ENCODE measurements at places on chromosomes 2 and 18.

DNA sequence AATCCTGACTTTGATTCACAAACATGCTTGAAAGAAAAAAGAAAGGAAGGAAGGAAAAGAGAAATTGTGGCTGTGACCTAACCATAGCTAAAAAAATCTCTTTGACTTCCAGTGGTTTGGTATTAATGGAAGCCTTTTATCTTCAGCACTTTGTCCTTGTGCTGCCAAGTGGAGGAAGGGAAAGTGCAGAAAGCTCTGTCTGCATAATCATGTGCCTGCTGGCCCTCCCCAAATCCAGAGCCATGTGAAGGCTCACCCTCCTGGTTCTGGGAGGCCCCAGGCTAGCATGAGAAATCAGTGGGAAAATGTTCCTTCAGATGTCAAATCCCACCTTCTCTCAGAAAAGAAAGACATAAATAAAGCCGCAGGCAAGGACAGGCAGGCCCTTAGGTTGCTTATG is 48.3 kb upstream of the BMPR2 start:
- no peak for DNase-seq

GRCh38 chr18:65755616-65756015 is 4.8 kb downstream of the CDH7 start:
- DNase-seq: no peak

DNA sequence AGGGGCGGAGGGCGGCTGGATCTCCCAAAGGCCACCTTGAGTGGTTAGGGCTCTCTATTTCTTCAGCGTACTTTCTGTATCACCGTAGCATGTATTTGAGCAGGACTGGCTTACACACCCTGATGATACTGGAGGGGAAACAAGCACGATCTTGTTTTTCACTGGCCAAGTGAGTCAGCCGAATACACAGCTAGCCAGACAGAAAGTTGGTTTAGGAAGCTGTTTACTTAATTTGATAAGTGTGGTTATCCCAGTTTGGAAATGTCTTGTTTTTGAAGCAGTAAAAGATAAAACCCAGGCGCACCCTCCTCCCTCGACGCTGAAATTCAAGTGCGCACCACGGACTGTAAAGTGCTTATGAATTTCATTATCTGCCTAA is 582 bp downstream of the RIOK3 start:
- peak; percentile 56 for DNase-seq

DNA sequence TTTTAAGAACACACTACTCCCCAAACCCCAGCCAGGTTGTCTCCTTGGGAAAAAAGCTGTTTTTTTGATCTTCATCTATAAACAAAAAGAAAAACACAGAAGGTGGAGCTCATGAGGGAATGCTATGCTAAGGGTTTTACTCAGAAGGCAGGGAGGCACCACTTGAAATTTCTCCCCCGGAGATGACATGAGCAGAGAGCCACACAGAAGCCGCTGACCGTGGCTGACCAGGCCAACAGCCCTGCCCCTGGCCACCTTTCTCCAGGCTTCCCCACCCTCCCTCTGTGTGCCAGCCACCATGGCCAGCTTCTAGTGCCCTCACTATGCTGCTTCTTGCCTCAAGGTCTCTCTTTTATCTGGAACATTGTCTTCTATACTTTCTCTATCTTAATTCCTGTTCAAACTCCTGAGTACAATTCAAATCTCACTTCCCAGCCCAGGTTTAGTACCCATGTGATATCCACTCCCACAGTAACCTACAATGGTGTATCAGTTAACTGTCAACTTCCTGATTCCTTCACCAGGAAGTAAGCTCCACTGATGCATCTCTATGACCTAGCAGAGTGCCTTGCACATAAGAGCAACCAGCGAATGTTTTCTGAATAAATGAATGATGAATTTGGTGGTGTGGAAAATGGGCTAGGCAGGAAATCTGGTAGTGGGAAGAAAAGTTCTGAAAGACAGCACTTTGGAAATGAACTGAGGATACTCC is 15.3 kb downstream of the LAPTM4A start:
- DNase-seq: no peak

- DNase-seq: peak; percentile 74
Measured at GRCh38 chr2:60532421-60532820, 21.0 kb downstream of the BCL11A start.

DNA sequence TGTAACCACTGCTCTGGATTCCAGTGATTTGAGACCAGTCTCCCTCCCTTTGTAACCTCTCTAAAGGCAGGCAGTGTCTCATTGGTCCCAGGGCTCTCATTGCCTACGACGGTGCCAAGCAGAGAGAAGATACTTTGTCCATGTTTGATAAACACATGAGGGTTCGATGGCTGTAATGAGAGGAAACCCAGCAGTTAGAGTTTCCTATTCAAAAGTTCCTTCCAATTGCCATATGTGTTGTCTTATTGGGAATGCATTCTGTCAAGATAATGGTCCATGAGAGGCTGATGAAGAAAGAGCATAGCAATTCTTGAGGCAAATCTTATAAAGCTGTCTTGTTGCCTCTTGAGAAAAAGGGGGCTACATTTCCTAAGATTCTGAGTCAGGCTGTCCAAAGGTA is 292.5 kb downstream of the LRRTM1 start:
- DNase-seq: no peak

- no peak for DNase-seq
Measured at GRCh38 chr2:224331698-224332097, 70.2 kb downstream of the FAM124B start.

- peak; percentile 40 for DNase-seq
Measured at GRCh38 chr2:64329848-64330247, 124.1 kb upstream of the LGALSL start.

- peak; percentile 95 for DNase-seq
Measured at GRCh38 chr2:38187541-38188011, 111.6 kb upstream of the CYP1B1 start.

DNA sequence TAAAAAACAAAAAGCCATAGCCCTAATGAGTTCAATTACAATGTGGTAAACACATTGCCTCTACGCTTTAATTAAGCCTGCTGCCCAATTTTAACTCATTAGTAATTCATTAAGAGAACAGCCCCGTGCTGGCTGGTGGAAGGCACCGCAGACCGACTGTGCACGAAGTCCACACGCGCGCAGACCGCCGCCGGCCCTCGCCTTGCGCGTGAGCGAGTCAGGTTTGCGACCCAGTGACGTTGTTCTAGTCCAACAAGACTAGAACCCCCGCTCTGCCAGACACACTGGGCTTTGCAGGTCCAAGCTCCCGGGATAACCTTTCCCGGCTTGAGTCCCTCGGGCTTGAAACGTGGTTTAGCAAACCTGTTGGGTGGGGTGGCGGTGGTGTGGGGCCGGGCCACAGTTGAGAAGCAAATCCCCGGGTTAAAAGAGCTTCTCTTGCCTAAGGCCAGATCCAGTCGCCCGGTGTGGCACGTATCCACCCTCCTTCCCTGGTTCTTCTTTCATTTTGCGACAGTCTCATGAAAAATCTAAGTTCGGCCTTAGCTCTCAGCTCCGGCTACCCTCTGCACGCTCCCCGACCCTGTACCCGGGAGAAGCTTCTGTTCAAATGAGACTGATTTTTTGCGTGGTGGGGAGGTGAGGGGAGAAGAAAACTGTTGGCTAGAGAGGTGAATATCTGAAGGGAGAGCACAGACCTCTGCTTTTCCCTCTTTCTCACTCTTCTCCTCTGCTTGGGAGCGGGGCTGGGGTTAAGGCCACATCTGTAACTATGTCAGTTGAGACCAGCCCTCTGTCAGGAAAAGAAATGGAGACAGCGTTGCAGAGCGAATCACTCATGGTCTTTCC is 11.1 kb upstream of the SKOR2 start:
- no peak for DNase-seq

- DNase-seq: no peak
Measured at GRCh38 chr2:105747991-105748390, 3.3 kb downstream of the NCK2 start.

- DNase-seq: peak; percentile 65
Measured at GRCh38 chr2:168119515-168120141, 127.8 kb downstream of the STK39 start.

- DNase-seq: no peak
Measured at GRCh38 chr2:15691586-15692310, 100.1 kb downstream of the DDX1 start.

DNA sequence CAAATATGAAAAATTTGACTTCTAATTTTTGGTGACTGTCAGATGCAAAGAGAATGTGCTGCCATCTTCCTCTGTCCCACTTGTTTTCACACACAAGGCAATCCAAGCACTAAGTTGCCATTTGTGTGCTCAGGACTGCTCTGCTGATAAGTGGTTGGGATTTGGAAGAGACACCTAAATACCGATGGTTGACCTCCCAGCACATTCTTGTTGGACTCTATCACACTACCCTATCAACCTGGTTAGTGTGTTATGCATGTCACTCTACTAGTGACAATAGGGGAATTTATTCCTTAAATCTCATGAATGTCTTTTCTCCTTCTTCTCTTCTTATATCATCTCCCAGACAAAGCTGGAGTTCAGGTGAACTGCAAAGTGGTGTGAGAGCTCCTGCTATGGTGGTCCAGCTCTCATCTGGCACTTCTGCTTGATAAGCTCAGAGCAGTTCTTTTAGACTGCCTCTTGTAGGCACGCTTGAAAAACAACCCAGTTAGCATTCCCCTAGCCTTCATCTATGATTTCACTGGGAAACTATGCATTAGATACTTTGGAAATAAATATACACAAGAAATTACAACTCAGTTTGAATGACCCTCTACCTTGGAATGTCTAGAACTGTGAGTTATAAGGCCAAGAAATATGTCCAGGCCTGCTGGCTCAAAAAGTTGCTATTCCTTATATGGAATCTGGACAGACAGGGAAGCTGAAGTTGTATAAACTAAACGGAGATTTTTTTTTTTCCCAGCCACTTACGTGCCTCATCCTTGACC is 404.8 kb downstream of the MEIS1 start:
- DNase-seq: peak; percentile 98

- DNase-seq: no peak
Measured at GRCh38 chr2:145851730-145852129, 1331.8 kb upstream of the ZEB2 start.

DNA sequence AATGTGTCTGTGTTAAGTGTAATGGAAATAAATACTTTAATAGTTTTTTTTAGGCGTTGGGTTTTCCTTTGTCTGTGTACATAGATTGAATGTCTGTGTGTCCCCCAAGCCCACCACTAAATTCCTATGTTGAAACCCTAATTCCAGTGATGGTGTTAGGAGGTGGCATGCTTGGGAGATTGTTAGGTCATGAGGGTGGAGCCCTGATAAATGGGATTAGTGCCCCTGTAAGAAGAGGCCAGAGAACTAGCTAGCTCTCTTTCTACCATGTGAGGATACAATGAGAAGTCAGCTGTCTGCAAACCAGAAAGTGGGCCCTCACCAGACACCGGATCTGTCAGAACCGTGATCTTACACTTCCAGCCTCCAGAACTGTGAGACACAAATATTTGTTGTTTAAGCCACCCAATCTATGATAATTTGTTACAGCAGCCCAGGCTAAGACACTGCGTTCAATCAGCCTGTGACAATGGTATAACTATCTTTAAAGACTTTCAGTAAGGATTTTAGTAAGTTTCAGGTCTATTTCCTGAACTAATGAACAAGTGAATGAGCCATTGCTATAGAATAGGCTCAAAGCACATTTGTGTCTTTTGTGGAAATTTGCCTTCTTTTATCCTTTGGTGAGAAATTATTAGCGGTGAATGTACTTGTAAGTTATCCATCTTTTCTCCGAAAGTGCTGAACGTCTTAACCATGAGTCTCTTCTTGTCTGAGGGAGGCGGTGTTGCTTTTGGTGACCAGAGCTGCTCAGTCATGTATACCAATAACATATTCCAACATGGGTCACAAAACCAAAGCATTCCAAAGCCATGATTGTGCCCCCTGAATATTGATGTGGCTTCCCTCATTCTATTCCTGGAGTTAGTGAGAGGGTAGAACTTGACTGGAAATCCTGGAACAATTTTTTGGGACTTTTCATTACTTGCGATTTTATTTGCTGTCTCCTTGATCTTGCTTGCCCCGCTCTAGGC is 29.6 kb upstream of the IL1R1 start:
- peak; percentile 69 for DNase-seq

GRCh38 chr2:16318051-16318450 is 347.6 kb downstream of the CYRIA start:
- no peak for DNase-seq

- no peak for DNase-seq
Measured at GRCh38 chr2:157786663-157787363, 89.3 kb downstream of the ACVR1 start.

DNA sequence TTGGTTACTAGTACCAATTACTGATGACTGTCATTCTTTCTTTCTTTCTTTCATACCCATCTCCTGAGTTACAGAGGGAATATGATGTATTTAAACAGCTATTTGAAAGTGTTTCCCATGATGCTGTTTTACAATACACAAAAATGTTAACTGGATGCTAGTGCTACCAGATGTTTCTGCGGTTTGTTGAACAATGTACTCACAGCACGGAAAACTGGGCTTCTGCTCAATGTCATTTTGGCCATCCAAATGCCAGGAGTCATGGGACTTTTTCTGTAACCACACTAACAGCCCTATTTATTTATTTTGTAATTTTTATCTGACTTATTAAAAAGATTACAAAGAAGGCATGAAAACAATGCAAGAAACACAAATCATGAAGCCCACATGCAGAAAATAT is 313.8 kb downstream of the RIT2 start:
- DNase-seq: peak; percentile 44

DNA sequence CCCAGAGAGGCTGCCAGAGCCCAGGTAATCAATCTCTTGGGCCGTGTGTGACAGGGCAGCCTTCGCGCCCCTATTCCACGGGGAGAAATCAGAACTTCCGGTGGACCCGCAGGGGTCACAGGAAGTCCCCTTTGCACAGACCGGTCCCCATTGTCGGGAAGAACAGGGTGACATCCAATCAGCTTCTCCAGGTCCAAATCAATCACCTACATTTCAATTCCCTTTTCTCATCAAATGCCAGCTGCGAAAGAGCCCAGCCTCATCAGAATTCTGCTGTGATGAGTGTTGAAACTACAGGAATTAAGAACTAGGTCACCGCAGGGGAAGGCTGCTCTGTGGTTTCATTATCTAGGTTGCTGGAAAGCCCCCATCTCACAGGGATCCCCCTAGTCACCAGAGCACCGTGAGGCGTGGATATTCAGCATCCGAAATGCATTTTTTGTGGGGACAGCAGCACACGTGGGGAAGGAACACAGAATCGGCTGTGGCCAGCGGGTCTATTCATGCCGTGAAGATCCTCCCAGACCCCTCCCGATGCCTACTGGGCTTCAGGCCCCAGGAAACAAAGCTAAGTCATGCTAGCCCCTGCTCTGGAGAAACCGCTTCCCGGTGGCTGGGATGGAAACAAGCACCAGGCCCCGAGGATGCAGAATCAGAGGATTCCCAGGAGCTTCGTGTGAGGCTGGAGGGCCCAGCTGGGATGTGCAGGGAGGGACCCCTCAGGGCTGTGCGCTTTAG is 193.7 kb upstream of the ID2 start:
- no peak for DNase-seq

GRCh38 chr18:24799176-24799575 is 338.7 kb downstream of the HRH4 start:
- no peak for DNase-seq

- no peak for DNase-seq
Measured at GRCh38 chr18:63508596-63508995, 31.8 kb downstream of the SERPINB5 start.

- DNase-seq: peak; percentile 50
Measured at GRCh38 chr2:225842939-225843338, 443.4 kb downstream of the NYAP2 start.

GRCh38 chr18:34709104-34709503 is 994 bp upstream of the DTNA start:
- DNase-seq: peak; percentile 93

GRCh38 chr2:241946306-241947003 is 76.9 kb downstream of the RTP5 start:
- no peak for DNase-seq

All from AG10803 (cell line).